ENCODE measurements at places on chromosomes 7 and 10.

GRCh38 chr10:79145517-79146470, 77.0 kb downstream of the ZMIZ1 start:
- DNase-seq = no peak

DNA sequence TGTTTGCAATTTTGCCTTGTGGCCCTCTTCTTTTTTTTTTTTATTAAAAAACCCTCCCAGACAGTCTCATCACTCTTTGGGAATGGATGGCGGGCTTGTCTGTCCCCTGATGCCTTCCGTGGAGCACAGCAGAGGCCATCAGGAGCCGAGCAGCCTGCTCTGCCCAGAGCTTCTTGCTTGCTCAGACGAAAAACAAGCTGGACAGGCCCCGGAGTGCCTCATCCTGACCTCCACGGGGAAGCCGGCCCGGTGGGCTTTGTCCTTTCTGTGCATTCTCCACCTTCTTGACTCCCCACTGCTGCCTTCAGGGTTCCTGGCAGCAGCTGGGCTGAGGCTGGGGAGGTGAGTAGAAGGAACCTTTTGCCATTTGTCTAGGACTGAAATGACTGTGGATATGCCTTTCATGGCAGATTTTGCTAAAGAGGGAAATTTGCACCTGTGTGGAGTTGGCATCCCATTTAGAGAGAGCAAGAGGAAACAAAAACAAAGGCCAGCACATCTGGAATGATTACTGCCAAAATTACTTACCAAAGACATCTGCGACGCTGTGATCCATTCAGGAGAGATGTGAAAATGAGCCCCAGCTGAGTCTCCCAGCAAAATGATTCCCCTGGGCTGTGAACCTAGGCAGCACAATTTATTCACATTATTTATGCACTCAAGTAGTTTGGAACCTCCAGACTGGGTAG, 108.3 kb downstream of the AOAH start:
- DNase-seq = no peak

- no peak for DNase-seq
Measured at GRCh38 chr7:41582116-41582515, 120.8 kb downstream of the INHBA start.

GRCh38 chr7:33101906-33102305, 7.3 kb downstream of the RP9 start:
- DNase-seq = no peak

DNA sequence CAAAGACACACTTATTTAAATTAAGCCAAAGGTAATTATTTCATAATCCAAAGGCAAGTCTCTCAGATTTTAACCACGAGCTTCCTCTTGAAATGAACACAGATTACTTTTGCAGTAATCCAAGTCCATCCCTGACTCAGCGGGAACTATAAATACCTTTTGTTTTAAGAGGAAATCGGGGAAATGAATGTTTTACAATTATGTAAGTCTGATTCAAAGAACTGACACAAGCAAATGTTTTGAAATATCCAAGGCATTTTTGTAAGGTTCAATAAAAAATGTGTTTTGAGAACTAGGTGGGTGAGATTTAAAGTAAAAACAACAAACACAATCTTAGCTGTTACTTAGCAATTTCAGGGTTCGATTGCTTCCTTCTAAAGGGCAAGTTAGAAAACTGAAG, 179.8 kb upstream of the ASAH2 start:
- DNase-seq = no peak

DNA sequence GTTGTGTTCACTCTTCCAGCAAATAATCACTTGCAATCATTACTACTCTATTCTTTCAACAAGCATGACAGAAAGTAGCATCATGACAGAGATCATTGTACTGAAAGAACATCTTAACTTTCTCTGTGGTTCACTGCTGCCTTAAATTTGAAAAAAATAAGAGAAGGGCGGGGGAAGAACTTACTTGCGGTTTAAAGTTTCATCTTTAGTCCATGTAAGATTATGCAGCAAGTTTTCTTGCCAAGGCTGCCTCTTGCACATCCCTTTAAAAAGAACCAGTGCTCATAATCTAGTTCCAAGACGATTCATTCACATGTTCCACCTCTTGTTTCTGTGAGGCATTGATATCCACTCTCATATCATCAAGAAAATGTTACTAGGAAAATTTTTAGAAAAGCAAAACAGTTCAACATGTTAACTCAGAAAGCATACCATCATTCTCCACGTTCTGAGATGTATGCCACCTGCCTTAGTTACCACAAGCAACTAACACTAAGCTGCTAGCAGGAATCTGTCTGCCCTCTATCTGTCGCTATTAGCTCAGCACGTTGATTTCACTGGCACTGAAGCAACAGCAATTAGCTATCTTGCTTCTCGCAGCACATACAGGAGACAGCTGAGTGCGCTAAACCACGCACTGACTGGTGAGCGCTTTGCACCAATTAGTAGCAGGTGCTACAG, at the start of gene PCDH15:
TSS of gene PCDH15 (minus strand) at position 491 of the 681 bp plus-strand sequence. CDS start 136,969 bp downstream, outside the sequence.
- no peak for DNase-seq

DNA sequence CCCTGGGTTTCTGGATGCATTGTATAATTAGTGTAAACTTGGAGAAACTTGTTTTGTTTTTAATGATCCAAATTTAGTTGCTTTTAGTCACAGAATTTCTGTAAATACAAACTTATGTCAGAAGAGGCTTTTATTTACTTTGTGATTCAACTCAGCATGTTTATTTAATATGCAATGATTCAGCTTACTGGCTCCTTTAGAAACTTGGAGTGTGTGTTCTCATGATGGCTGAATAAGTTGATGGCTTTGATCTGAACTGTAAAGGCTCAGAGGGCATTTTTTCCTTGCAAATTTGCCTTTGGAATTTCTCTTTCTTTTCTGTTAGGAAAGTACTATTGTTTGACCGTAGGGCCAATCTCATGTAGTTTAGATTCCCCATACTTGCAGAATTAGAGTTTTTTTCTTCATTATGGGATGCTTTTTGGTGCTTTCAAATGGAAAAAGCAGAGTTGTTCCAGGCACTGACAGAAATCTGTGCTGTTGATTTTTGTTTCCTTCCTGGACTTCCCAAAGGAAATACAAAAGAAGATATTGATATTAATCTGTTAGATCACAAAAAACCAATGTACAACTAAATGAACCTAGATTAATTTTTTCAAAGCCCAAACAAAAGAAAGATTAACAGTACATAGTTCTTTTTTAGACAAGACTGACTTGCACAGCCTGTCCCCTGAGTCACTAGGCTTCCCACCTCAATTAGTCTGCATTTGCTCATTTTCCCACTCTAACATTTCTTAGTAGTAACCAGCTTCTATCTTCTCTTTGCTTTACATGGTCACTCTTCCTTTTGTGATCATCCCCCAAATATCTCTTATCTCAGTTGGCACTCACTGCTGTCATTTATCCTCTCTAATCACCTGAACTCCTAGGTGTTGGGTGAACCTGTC, 96.8 kb upstream of the AGR3 start:
- no peak for DNase-seq

- no peak for DNase-seq
Measured at GRCh38 chr10:15137636-15138035, 30.9 kb downstream of the NMT2 start.

GRCh38 chr10:24382979-24383663, 174.2 kb downstream of the KIAA1217 start:
- DNase-seq = no peak

DNA sequence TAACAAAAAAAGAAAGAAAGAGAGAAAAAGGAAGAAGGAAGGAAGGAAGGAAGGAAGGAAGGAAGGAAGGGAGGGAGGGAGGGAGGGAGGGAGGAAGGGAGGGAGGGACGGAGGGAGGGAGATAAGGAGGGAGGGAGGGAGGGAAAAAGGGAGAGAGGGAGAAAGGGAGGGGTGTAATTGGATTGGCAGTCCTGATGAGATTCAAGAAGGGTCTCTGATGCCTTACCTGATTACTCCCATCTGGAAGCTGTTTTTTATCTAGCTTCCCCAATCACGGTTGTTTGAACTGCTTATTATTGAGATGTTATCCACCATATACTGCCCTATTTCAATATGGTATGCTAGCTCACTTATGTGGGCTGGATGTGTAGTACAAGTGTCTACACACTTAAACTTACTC, 27.3 kb downstream of the GNG11 start:
- no peak for DNase-seq

DNA sequence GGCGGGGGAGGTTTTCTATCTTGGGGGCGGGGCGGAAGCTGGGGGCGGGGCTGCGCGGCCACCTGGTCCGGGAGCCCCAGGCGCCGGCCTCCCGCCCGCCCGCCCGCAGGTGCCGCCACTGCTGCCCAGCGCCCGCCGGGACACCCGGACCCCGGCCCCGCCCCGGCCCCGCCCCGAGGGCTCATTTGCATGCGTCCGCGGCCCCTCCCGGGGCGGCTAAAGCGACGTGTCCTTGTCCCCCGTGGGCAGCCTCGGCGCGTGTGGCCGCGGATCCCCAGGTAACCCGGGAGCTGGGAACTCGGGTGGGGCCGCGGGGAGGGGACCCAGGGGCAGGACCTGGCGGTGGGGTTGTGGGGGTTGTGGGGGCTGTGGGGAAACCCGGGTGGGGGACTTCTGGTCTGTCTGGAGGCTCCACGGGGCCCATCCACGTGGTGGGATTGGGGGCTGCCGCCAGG, at the start of gene BHLHA15:
TSS of gene BHLHA15 (plus strand) at position 219 of the 455 bp plus-strand sequence. CDS start 871 bp downstream, outside the sequence.
- DNase-seq = peak; percentile 37

DNA sequence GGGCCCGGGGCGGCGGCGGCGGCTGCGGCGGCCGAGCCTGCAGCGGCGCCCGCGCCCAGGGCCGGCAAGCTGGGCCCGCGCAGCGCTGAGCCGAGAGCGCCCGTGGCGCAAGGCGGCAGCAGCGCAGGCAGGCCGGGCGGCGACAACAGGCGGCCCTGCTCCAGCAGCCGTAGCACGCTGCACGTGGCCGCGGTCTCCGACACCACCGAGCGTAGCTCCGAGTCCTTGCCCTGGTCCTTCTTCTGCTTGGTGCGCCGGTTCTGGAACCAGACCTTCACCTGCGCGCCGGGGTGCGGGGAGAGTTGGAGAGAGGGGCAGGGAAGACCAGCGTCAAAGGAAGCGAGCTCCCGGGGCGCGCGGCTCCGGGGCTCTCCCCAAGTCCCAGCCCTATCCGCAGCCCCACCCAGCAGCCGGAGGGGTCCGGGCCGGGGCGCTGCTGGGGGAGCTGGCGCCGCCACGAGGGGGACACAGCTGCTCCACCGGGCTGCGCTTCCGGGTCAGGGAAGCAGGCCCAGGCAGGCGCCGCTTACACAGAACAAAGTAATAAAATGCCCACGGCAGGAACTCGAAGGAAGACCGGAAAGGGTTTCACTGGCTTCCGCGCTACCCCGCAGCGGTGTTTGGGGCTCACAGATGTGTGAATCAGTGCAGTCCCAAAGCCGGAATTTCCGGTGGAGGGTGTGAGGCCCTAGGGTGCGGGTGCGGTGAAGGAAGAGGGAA, 3.6 kb downstream of the VAX1 start:
- no peak for DNase-seq

GRCh38 chr10:43921881-43922280, 273.2 kb upstream of the ZNF32 start:
- no peak for DNase-seq

- DNase-seq = no peak
Measured at GRCh38 chr10:129717816-129718547, 246.1 kb downstream of the EBF3 start.

DNA sequence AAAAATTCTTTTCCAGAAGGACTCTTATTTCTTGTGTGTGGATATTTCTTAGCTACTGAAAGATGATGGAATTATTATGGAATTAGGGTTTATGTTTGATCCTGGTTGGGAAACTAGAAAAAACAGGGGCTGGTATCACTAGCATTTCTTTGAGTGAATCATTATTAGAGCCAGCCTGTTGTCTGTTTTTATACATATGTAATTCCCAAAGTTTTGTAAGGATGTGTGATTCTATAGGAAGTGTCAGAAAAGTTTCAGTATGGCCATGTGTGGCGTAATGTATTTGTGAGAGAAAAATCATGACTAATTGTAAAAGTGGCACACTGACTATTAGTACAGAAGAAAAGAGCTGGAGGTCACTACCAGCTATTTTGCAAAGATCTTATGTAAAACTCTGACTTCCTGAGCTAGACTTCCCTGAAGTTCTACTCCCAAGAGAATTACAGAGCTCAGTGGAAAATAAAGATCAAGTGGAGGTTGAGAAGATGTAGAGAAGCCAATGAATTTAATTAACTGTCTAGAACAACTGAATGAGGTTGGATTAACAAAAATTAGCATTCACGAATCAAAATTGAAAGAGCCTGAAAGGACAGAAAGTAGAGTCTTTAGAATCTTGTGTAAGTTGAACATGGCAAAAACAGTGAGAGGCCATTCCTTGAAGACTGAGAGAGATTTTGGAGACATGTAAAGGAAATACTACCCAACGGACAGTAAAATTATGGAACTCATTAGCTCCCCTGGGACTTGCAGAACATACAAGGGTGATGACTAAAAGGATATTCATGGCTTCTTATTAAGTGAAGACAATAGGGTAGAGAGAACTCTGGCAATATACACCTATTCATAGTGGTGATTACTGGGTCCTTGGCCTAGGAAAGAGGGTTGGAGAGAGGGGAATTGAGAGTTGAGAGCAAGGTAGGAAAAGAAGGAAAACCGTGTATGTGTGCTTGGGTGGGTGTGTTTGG, 12.5 kb downstream of the ZNF365 start:
- DNase-seq = no peak

DNA sequence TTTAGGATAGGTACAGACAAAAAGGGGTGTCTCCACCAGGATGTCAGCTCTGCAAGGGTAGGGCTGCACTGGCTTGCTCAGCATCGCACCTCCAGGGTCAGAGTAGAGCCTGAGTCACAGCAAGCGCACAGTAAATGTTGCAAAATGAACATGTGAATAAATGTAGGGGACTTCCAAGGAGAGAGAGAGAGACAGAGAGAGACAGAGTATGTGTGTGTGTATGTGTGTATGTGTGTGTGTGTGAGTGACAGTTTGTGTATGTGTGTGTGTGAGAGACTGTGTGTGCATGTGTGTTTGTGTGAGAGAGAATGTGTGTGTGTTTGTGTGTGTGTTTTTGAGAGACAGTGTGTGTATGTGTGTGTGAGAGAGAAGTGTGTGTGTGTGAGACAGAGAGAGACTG, 163.3 kb downstream of the RPS24 start:
- DNase-seq = no peak

DNA sequence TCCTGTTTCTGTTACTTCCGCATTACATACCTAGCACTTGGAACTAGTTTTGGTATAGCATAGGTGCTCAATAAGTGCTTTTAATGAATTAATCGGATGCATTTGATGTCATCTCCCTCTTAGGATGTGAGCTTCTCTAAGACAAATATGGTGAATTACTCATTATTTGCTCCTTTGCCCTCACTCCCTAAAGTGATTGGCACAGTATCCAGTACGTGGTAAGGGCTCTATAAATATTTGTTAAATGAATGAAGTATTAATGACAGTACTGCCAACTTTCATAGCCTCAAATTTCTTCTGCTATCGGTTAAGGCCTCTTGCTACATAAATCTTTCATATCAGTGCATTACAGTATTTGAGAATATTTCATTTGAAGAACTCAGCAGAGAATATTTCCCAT, 75.9 kb upstream of the ARID5B start:
- no peak for DNase-seq
